ENCODE measurements at places on chromosomes 11 and 22. TPM values are rescaled to one million over a fixed set of nuclear protein-coding genes. Genes with fewer than 3 reads are reported as not detected.

The RAB36 gene
- total RNA-seq = 12.2 TPM

- ATAC-seq = no peak
Measured at GRCh38 chr11:128939591-128939990, 3.1 kb downstream of the TP53AIP1 start.

GRCh38 chr22:30574997-30575671 is 669 bp upstream of the GAL3ST1 start:
- peak; percentile 43 for ATAC-seq

DNA sequence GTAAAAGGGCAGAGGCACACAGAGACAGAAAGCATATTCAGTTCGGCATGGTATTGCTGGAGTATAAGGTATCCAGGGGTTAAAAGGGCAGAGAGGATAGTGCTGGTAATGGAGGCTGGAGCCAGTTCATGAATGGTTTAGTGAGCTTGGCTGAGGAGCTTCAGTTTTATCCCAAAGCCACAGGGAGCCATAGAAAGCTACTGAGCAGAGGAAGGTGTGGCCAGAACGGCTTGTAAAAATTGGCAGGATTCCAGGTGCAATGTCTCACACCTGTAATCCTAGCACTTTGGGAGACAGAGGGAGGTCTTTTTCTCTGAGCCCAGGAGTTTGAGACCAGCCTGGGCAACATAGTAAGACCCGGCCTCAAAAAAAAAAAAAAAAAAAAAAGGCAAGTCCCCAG is 186.1 kb downstream of the MYO18B start:
- ATAC-seq = no peak

DNA sequence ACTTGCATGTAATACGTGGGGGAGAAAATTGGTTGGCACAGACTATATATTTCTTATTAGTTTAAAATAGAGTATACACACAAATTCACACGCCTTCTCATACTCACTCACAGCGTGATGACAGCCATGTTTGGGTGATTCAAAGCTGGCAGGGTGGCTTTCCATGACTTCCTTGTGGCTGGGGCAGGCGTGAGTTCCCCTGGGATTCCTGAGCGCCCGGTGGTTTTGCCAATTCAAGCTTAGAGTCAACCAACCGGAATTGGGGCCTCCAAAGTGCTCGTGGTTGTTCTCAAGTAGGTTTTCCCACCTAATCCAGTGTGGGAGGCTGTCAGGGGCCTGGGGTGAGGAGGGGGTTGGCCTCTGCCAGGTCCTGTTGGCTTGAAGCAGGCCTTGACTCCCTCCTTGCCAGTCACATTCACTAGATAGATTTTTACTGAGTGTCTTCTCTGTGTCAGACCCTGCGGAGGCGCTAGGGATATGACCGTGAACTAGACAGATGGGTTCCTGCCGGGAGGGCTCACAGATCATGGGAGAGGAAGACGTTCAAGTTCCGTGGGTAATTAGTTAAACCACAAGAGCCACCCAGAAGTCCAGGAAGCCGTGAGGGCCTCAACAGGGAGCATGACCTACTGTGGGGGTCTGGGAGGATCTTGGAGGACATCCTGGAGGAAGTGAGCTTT is 11.5 kb downstream of the PKNOX2 start:
- ATAC-seq = no peak

GRCh38 chr11:68784653-68785052 is 33.3 kb upstream of the TESMIN start:
- ATAC-seq = no peak

DNA sequence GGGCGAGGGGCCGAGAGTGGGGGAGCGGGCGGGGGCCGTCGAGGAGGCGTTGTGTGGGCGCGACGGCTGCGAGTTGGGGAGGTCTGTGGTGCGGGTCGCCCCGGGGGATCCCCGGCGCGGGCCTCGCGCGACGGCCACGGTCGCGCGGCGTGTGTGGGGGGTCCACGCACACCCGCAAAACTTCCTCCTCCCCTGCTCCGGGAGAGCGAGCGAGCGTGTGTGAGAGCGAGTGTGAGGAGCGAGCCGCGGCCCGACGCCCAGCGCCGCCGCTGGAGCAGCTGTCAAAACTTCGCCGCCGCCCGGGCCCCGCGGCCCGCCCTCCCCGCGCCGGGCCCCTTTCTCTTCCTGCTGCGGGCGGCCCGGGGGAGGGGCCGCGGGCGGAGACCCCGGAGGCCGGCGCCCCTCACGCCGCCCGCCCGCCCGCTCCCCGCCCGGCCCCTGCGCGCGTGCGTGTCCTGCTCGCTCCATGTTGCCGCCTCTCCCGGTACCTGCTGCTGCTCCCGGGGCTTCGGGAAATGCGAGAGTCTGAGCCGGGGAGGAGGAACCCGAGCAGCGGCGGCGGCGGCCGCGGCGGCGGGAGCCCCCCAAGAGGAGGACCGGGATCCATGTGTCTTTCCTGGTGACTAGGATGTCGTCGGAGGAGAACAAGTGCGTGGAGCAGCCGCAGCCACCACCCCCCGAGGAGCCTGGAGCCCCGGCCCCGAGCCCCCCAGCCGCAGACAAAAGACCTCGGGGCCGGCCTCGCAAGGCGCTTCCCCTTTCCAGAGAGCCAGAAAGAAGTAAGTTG is 9.0 kb upstream of the CCT8L2 start:
- peak; percentile 32 for ATAC-seq

The MUC2 gene
- total RNA-seq = 0.08 TPM

The SERPIND1 gene
- total RNA-seq = not detected

The UPK3A gene
- total RNA-seq = not detected

- ATAC-seq = no peak
Measured at GRCh38 chr22:48137640-48138039, 1375.2 kb downstream of the TBC1D22A start.

- ATAC-seq = no peak
Measured at GRCh38 chr11:95365348-95365747, 134.3 kb upstream of the SESN3 start.

GRCh38 chr11:61747192-61747966 is 5.1 kb upstream of the MYRF start:
- ATAC-seq = peak; percentile 80

GRCh38 chr11:64850979-64851567 is 6.6 kb upstream of the CDC42BPG start:
- ATAC-seq = no peak

DNA sequence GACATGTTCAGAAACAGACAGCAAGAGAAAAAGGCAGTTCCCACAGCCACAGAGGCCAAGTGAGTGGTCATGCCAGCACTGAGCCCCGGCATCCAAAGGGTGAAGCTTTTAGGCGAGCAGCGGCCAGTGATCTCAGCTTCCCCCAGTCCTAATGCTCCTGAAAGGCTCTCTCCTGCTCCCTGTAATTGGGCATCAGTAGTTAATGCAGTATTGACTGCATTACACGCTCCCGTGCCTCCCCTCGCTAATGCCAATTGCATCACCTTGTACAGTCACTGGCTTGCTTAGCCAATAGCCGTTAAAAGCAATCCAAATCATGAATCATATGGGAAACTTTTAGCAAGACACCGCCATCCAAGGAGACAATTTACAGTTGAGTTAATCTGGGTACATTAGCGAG is 4.9 kb downstream of the LMO1 start:
- ATAC-seq = no peak

GRCh38 chr11:34036456-34036855 is 15.1 kb upstream of the CAPRIN1 start:
- ATAC-seq = no peak

The SHISAL1 gene
- 6.2 TPM for total RNA-seq

DNA sequence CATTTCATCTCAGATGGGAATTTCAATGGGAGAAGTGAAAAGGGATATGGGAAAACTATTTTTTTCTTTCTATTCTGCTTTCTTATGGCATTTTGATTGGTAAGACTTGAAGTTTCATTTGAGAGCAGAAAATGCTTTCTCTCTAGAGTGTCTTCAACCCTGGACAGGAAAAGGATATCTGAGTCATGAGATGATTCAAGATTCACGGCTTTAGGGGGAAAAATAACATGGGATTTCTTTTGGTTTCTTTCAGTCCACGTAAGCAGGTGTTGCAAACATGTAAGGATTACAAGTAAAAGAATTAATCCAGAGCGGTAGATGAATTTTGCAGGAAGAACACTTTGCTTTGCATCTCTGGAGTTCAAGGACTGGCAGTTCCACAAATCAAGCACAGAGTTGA is 1001.0 kb upstream of the TENM4 start:
- no peak for ATAC-seq

GRCh38 chr22:39645532-39645931 is 75.0 kb downstream of the CACNA1I start:
- ATAC-seq = no peak

DNA sequence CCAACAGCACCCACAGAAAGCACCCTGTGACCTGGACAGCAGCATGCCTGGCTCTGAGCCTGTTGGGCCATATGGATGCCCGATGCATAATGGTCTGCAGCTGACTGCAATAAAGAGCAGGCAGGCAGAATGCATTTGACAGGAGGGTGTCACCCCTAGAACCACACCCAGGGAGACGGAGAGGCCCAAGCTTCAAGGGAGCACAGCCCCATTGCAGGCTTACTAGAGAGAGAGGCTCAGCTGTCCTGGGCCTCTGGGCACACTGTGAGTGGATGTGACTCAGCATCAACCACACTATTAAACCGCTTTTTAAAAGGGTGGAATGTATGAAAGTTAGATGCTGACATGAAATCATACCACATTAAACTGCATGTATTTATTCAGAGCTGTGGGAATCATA is 365.3 kb downstream of the CTTN start:
- no peak for ATAC-seq

DNA sequence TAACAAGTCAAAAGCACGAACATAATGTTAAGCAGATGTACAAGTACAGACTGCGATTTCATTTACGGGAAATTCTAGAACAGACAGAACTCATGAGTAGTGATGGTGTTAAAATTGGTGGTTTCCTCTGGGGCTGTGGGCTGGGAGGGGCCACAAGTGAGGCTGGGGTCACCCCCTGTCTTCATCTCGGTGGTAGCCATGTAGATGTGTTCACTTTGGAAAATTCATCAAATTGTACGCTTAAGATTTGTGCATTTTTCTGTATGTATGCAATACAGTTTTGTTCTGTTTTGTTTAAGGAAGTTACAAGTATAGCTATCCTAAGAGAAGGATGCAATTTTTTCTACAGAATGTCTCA is 504 bp upstream of the ASCC2 start:
- no peak for ATAC-seq

The KCTD14 gene
- 1.4 TPM for total RNA-seq

- ATAC-seq = no peak
Measured at GRCh38 chr11:86955111-86955360, 159 bp downstream of the FZD4 start.

DNA sequence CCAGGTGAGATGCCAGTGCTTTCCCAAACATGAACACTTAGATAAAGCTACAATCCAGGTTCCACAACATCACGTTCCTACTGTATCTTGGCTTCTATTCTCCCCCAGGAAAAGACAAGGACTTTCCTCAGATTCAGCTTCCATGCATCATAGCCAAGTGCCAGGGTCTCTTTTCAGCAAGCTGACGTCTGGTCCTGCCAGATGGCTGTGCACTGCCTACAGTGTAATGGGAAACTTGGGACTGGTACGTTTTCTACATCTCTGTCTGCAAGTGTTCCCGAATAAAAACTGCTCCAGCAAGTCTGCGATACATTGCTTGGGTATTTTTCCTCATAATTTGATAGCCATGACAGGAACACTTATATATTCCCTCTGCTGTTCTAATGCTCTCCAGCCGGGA is 412.5 kb downstream of the FAM181B start:
- no peak for ATAC-seq

DNA sequence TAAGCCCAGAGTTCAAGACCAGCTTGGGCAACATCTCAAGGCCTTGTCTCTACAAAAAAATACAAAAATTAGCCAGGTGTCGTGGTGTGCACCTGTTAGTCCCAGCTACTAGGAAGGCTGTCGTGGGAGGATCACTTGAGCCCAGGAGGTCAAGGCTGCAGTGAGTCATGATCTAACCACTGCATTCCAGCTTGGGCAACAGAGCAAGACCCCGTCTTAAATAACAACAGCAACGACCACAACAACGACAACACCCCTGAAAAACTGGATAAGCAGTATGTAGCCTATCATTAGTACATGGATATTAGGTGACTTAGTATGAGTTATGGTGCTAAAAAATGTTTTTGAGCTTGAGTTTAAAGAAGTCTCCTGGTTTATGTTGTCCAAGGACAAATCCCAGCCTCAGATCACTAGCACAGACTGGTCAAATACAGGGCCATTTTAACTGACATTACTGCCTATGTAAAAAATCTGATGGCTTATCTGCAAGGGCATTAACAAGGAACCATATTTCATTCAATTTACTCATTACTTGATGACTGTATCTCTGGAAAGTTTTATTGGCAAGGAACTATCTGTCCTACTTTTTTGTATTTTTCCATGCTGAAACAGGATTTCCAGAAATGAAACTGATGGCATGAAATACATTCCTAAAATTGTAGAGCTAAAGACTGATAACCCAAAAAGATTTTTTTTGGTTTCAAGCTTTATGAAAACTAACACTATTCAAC is 23.4 kb downstream of the C2CD3 start:
- ATAC-seq = no peak

DNA sequence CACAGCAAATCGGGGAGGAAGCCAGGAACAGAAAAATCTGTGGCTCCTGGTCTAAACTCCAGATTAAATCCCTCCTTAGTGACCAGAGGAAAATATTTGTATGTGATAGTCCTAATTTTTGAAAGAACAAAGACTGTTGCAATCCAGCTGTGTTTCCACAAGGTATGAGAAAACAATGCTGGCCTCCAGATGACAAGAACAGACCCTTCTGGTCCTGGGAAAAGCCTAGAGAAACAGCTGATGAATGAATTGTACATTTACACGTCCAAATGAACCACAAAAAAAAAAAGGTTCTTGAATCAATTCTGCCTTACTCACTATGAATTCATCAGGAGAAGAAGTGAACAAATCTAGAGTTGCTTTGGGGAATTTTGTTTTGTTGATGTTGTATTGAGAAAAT is 63.7 kb downstream of the ETS1 start:
- ATAC-seq = no peak

The C11orf24 gene
- 48.7 TPM for total RNA-seq

- no peak for ATAC-seq
Measured at GRCh38 chr11:36177836-36178235, 111.4 kb downstream of the COMMD9 start.

GRCh38 chr11:57751676-57752253 is at the start of gene BTBD18:
Gene BTBD18, minus strand, starts transcription at chr11:57751819. Its CDS starts 631 bp downstream, at chr11:57751188.
- ATAC-seq = no peak

DNA sequence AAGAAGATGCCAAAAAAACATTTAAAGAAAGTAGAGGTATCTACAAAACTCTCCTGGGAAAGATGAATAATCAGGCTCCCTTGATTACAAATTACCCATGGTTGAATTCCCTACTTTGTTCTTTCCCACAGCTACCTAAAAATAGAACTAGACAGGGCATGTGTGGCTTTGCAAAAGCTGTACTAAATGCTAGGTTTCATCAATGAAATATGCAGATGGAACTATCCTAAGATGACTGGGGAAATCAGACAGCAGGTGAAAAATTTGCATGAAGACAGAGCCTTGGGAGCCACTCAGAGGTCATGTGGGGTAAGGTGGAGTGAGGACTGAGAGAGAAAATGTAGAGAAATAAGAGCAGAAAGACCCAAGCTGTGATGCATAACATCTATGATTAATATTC is 14.7 kb downstream of the LAYN start:
- no peak for ATAC-seq

The KCNJ4 gene
- total RNA-seq = not detected

The OR10D3 gene
- total RNA-seq = not detected

- no peak for ATAC-seq
Measured at GRCh38 chr11:36711104-36711825, 113.2 kb upstream of the RAG2 start.

GRCh38 chr22:19875531-19876313 is 21.0 kb upstream of the GNB1L start:
- ATAC-seq = no peak

- ATAC-seq = no peak
Measured at GRCh38 chr11:60985991-60986915, 14.8 kb downstream of the CD6 start.

Data from gastroesophageal sphincter (tissue), 4 donors.